Stimulated activated naive B cell treated with anti-CD40 and anti-IgM and Interleukin-4, amounts not matched to agents 10 μg/mL and 1 μg/mL and 100 μg/mL, for 72 hours (primary cell): ENCODE measurements at places on chromosomes 3 and 15.

GRCh38 chr3:127722091-127722784 is 49.5 kb downstream of the ABTB1 start:
- peaks cover 3% of the 10 kb centered on the region for H3K4me1 ChIP-seq
- H3K4me3 ChIP-seq, result no peak overlapping the region

DNA sequence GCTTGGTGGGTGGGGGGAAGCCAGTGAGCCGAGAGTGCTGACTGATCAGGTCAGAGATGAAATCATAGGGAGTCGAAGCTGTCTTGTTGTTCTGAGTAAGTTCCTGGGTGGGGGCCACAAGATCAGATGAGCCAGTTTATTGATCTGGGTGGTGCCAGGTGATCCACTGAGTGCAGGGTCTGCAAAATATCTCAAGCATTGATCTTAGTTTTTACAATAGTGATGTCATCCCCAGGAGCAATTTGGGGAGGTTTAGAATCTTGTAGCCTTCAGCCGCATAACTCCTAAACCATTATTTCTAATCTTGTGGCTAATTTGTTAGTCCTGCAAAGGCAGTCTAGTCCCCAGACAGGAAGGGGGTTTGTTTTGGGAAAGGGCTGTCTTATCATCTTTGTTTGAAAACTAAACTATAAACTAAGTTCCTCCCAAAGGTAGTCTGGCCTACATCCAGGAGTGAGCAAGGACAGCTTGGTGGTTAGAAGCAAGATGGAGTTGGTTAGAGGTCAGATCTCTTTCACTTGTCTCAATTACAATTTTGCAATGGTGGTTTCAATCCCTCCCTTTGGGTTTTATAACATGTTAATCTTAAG is 18.7 kb upstream of the MTMR14 start:
- no peak for DNase-seq
- peaks cover 13% of the 10 kb centered on the region for H3K27me3 ChIP-seq
- H3K36me3 ChIP-seq, result no peaks in the 10 kb centered on the region
- H3K4me3 ChIP-seq, result no peak overlapping the region

DNA sequence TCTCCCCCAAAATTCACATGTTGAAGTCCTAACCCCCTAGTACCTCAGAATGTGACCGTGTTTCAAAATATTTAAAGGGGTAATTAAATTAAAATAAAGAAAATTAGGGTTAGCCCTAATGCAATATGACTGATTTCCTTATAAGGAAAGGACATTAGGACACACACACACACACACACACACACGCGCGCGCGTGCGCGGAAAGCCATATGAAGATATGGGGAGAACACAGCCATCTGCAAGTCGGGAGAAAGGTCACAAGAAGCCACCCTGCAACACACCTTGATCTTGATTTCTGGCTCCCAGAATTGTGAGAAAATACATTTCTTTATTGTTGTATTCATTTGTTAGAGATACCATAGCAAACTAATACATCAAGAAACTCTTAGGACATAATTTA is 54.6 kb upstream of the STXBP5L start:
- H3K4me1 ChIP-seq, result no peaks in the 10 kb centered on the region
- H3K4me3 ChIP-seq, result no peak overlapping the region
- no peaks in the 10 kb centered on the region for H3K36me3 ChIP-seq
- DNase-seq, result no peak
- peaks cover 12% of the 10 kb centered on the region for H3K27me3 ChIP-seq

DNA sequence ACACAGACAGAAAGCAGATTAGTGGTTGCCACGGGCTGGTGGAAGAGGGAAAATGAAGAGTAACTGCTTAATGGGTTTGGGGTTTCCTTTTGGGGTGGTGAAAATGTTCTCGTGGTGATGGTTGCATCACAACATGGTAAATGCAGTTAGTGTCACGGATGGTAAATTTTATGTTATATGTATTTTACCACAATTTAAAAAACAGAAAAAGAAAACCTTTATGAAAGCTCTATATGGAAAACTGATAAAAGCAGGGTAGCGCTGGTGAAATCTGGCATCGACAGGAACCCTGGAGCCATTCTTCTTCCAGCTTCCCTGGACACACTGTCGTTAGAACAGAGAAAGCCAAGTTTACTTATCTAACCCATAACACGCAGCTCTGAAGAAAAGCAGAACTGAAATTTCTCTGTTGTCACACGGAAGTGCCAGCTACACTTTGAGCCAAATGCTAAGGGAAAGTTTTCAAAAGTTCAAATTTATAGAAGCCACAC is 287.7 kb upstream of the NR2F2 start:
- H3K27me3 ChIP-seq, result no peaks in the 10 kb centered on the region
- DNase-seq, result no peak
- no peak overlapping the region for H3K27ac ChIP-seq
- H3K4me1 ChIP-seq, result peaks cover 10% of the 10 kb centered on the region
- no peak overlapping the region for H3K4me3 ChIP-seq
- no peaks in the 10 kb centered on the region for H3K36me3 ChIP-seq

GRCh38 chr15:58228718-58229117 is 90.5 kb downstream of the AQP9 start:
- H3K4me1 ChIP-seq, result no peaks in the 10 kb centered on the region
- no peaks in the 10 kb centered on the region for H3K36me3 ChIP-seq
- H3K27me3 ChIP-seq, result peaks cover 4% of the 10 kb centered on the region
- no peak for DNase-seq
- H3K27ac ChIP-seq, result no peak overlapping the region

DNA sequence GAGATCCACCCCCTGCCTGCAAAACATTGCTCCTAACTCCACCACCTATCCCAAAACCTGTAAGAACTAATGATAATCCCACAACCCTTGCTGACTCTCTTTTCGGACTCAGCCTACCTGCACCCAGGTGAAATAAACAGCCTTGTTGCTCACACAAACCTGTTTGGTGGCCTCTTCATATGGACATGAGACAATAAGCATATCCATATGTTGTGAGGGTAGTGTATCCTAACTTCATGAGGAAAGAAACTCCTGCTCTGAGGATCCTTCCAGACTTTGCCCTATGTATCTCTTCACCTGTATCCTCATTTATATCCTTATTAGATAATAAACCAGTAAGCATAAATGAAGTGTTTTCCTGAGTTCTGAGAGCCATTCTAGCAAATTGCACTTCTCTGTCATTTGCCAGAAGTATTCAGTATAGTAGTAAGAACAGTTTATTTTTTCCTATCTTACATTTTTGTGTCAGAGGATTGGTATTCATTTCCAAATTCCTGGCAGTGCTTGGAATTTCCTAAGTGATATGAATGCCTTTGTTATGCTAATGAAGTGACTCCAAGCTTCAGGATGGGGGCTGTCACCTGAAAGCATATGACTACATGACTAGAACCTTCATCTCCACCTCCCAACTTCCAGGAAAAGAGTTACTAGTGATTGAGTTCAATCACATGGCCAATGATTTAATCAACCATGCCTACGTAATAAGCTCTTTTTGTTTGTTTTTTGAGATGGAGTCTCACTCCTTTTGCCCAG is 30.2 kb downstream of the TTBK2 start:
- DNase-seq, result no peak
- H3K27ac ChIP-seq, result no peak overlapping the region
- no peak overlapping the region for H3K4me3 ChIP-seq
- peaks cover 5% of the 10 kb centered on the region for H3K4me1 ChIP-seq
- peaks cover 10% of the 10 kb centered on the region for H3K36me3 ChIP-seq

DNA sequence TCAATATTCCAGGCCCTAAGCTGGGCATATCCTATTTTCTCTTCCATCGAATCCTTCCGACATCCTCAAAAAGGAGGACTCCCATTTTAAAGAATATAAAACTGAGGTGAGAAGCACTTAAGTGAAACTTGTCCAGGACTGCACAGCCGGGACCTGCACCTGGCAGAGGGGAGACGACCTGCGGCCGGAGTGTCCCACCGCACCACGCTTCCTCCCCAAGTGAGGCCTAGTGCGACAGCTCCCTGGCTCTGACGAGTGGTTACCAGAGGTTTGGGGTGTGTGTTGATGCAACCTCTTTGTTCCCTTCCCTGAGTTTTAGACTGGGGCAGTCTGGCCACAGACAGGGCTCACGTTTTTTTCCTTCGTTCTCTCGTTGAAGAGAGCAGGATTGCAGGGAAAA is 24.9 kb upstream of the ATP2B2 start:
- no peaks in the 10 kb centered on the region for H3K36me3 ChIP-seq
- H3K4me3 ChIP-seq, result no peak overlapping the region
- DNase-seq, result no peak

- H3K4me1 ChIP-seq, result peaks cover 3% of the 10 kb centered on the region
- H3K27ac ChIP-seq, result no peak overlapping the region
- no peak for DNase-seq
- no peaks in the 10 kb centered on the region for H3K27me3 ChIP-seq
- no peak overlapping the region for H3K4me3 ChIP-seq
- no peaks in the 10 kb centered on the region for H3K36me3 ChIP-seq
Observed at GRCh38 chr3:61882253-61882652, 320.9 kb downstream of the PTPRG start.

GRCh38 chr3:100157685-100158084 is 43.4 kb upstream of the FILIP1L start:
- H3K27ac ChIP-seq, result no peak overlapping the region
- DNase-seq, result no peak
- H3K4me3 ChIP-seq, result no peak overlapping the region
- no peaks in the 10 kb centered on the region for H3K4me1 ChIP-seq
- no peaks in the 10 kb centered on the region for H3K27me3 ChIP-seq
